ENCODE measurements at places on chromosomes 7 and 10. TPM values are rescaled to one million over a fixed set of nuclear protein-coding genes. Genes with fewer than 3 reads are reported as not detected.

The CPXM2 gene
- 15.5 TPM for total RNA-seq

The MEST gene
- total RNA-seq: 384 TPM

The CCDC71L gene
- total RNA-seq: 15.1 TPM

The NPY4R2 gene
- total RNA-seq: 0.19 TPM

The HTR7 gene
- total RNA-seq: 8.2 TPM

The SORCS1 gene
- not detected for total RNA-seq

The HOXA1 gene
- total RNA-seq: not detected

The EGFR gene
- 47.2 TPM for total RNA-seq

The SCART1 gene
- 1.1 TPM for total RNA-seq

The UCN3 gene
- total RNA-seq: not detected

The MMRN2 gene
- total RNA-seq: 9.0 TPM

The OPN4 gene
- not detected for total RNA-seq

Data from regular cardiac myocyte (primary cell).